ENCODE measurements at places on chromosomes 16 and 17. TPM values are rescaled to one million over a fixed set of nuclear protein-coding genes. Genes with fewer than 3 reads are reported as not detected.

Gene TBC1D3D
- total RNA-seq = 0.24 TPM

Gene MT1G
- total RNA-seq = not detected

Gene ALOX12B
- not detected for total RNA-seq

Gene BCL6B
- 14.0 TPM for total RNA-seq

Gene C17orf100
- total RNA-seq = 0.92 TPM

Gene HNF1B
- not detected for total RNA-seq

Gene CALB2
- 1.7 TPM for total RNA-seq

Gene SKAP1
- total RNA-seq = 0.38 TPM

Gene PLXDC1
- 19.3 TPM for total RNA-seq

Gene PIK3R5
- 2.8 TPM for total RNA-seq

Gene NT5C3B
- 18.1 TPM for total RNA-seq

Gene CFAP97D1
- not detected for total RNA-seq

Gene NOMO2
- 175 TPM for total RNA-seq

Gene SLC4A1
- total RNA-seq = 0.08 TPM

Gene CARD14
- total RNA-seq = not detected

Gene MRPL45
- 36.9 TPM for total RNA-seq

Gene STAT5A
- total RNA-seq = 14.6 TPM

Gene RUNDC3A
- total RNA-seq = 0.49 TPM

Gene GPR139
- total RNA-seq = not detected

Gene KRTAP3-2
- total RNA-seq = not detected

Gene OR3A2
- 0.22 TPM for total RNA-seq

Gene KIF19
- total RNA-seq = 0.16 TPM

Gene PMFBP1
- 0.19 TPM for total RNA-seq

Gene SLC47A1
- 4.6 TPM for total RNA-seq

Gene ORC6
- total RNA-seq = 2.5 TPM

Gene KRT23
- 0.16 TPM for total RNA-seq

Gene CCL3
- total RNA-seq = not detected

Gene ANKRD13B
- 9.2 TPM for total RNA-seq

Gene FBXO39
- total RNA-seq = not detected

Gene RAB37
- 2.6 TPM for total RNA-seq

Gene ARL5C
- total RNA-seq = not detected

Gene MYH13
- not detected for total RNA-seq

Gene ITGAL
- 4.2 TPM for total RNA-seq

Gene VTN
- 36.9 TPM for total RNA-seq

Gene C1QL1
- 11.3 TPM for total RNA-seq

Gene NOXO1
- 0.22 TPM for total RNA-seq

Gene C1QTNF1
- 240 TPM for total RNA-seq

Gene ADAP2
- 8.6 TPM for total RNA-seq

Gene DHRS13
- 3.0 TPM for total RNA-seq

Gene YPEL2
- total RNA-seq = 32.7 TPM
